Articular chondrocyte of knee joint (primary cell): ENCODE measurements at places on chromosomes 5 and 9. TPM values are rescaled to one million over a fixed set of nuclear protein-coding genes. Genes with fewer than 3 reads are reported as not detected.

The ADAMTSL1 gene
- 206 and 277 TPM in 2 replicates for total RNA-seq

The TBC1D13 gene
- total RNA-seq, result 17.5 and 21.5 TPM in 2 replicates

The EIF4E1B gene
- not detected in 2 replicates for total RNA-seq

The MYMK gene
- total RNA-seq, result not detected in 2 replicates

The VDAC1 gene
- total RNA-seq, result 293 and 318 TPM in 2 replicates
